ENCODE measurements at places on chromosomes 7 and 10.

GRCh38 chr7:80087771-80088170 is 46.9 kb upstream of the GNAI1 start:
- no peak for DNase-seq

GRCh38 chr10:78578929-78579328 is 489.8 kb upstream of the ZMIZ1 start:
- DNase-seq = no peak

- DNase-seq = no peak
Observed at GRCh38 chr7:142375710-142376313, 118.0 kb upstream of the PRSS58 start.

GRCh38 chr7:37318541-37318940 is 130.1 kb downstream of the ELMO1 start:
- no peak for DNase-seq

DNA sequence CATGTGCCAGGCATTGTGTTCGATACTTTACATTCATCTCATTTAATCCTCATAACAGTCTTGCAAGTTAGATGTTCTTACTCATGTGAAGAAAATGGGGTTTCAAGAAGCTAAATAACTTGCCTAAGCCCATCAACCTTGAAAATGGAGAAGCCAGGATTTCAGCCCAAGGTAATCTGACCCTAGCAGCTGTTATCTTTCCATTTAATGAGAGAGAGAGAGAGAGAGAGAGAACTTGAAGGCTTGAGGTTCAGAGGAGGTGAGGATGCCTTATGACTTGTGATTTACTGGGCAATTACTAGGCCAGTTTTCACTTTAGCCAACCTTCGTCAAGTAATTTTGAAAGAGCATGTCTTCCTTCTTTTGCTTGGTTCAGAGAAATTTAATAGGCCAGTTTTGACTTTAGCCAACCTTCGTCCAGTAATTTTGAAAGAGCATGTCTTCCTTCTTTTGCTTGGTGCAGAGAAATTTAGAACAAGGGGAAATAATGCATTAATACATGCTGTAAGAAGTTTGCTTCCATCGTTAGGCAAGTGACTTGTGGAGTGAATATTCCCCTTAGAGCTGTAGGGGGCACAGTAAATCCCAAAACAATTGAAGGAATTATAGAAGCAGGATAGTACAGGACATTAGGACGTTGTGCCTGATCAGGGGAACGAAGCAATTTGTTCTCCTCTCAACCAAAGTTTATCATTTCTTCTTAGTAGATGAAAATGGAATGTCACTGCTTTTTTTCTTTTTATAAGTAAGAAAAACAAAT is 143.0 kb upstream of the BMPER start:
- DNase-seq = no peak

DNA sequence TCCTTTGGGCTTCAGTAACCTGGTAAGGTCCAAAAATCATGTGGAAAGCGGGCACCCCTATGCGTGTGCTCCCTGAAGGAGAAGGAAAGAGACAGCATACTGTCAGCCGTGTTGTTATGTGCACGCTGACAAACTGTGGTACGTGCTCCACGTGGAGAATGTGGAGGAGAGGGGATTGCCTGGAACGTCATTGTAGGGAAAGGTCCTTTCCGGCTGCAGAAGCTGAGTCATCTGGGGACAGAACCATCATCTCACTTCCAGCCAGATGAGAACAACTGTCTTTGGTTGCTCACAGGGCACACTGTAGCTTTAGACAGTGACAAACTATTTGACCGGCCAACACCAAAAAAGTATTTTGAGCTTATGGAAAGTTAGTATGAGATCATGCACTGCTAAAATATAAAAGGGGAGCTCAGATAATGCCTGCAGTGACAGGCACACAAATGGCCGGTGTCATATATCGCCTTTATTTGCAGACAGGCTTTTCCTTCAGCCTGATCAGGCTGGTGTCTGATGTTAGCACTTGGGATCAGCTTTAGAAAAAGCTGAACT is 38.8 kb upstream of the GRB10 start:
- DNase-seq = no peak

GRCh38 chr7:86846494-86847190 is 202.9 kb downstream of the GRM3 start:
- DNase-seq = no peak

- no peak for DNase-seq
Observed at GRCh38 chr7:154680894-154681659, 321.8 kb downstream of the PAXIP1 start.

DNA sequence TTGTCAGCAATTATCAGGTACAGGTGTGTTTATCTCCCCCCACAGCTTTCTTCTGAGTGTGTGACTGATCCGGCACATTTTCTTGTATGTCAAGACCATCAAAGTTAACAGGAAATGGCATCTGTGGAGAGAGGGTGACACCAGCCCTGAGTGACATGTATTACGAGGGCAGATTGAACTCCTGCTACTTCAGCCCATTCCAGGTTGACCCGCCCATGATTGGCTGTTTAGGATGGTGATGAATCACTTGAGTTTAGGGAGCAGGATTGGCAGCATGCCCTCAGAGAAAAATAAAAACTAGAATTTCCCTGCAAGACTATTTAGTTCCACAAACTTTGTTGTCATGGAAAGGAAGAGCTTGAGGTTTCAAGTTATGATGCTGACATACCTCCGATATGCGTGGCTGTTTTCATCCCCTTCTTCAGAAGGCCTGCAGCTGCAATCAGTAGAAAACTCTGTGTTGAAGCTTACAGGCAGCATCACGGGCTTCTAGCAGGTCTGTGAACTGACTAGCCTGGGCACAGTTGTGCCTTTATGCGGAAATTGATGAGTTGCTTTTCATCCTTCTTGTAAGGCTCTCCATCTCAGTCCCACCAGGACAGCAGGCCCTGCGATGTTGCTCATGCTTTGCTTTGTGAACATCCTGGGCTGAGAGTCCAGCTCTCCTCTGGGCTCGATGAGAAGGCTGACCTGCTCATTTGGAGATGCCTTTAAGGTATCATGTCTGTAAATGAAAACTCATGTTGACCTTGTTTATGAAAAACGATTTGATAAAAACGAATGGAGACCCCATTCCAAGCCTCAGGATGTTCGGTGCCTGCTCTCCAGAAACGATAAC is 8.0 kb upstream of the CELF2 start:
- DNase-seq = peak; percentile 12

DNA sequence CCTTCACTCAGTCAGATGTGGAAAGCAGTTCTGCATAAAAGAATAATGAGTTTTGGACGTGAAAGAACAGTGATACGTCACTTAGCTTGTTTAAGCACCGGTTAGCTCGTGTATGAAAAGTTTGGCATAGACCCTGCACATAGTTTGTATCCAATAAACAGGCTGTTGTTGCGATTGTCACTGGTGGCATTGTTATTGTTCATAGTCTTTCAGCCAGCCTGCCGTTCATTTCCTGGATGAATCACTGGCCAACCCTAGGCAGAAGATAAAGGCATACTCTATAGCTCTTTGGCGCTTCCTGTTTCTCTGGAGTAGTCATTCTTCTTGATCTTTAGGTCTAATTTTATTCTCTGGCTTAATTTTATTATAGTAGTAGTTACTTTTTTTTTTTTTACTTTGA is 57.8 kb upstream of the ANKRD30A start:
- no peak for DNase-seq

- DNase-seq = no peak
Observed at GRCh38 chr10:132186488-132187429, at the start of gene DPYSL4. DPYSL4 (plus strand) TSS chr10:132186948; CDS start chr10:132187064, 116 bp downstream.

- no peak for DNase-seq
Observed at GRCh38 chr7:57868771-57869483, 418.9 kb downstream of the ZNF716 start.

- DNase-seq = no peak
Observed at GRCh38 chr10:44902941-44903545, 8.1 kb upstream of the TMEM72 start.

All from BJ (cell line).